ENCODE measurements at places on chromosomes 13 and 19. TPM values are rescaled to one million over a fixed set of nuclear protein-coding genes. Genes with fewer than 3 reads are reported as not detected.

The ZSWIM4 gene
- 4.0 TPM for polyA plus RNA-seq

The SBK2 gene
- polyA plus RNA-seq: 0.07 TPM

The UBE2L5 gene
- not detected for polyA plus RNA-seq

The SF3A2 gene
- polyA plus RNA-seq: 12.2 TPM

The ZNF560 gene
- 0.38 TPM for polyA plus RNA-seq

The ZNF71 gene
- 3.8 TPM for polyA plus RNA-seq

The TMEM86B gene
- polyA plus RNA-seq: 0.56 TPM

The CD70 gene
- not detected for polyA plus RNA-seq

The KANK2 gene
- polyA plus RNA-seq: 113 TPM

The ZNF221 gene
- polyA plus RNA-seq: 1.2 TPM

The FGF22 gene
- not detected for polyA plus RNA-seq
